GM12878 (cell line): ENCODE measurements at places on chromosomes 3 and 15.

GRCh38 chr3:110859993-110860392 is 211.6 kb upstream of the NECTIN3 start:
- no peak for DNase-seq
- H3K36me3 ChIP-seq = no peaks in the 10 kb centered on the region
- no peak overlapping the region for H3K27ac ChIP-seq
- H3K4me1 ChIP-seq = no peaks in the 10 kb centered on the region

GRCh38 chr3:69294014-69294766 is 91.7 kb downstream of the FRMD4B start:
- no peak for DNase-seq
- no peak overlapping the region for H3K4me3 ChIP-seq
- H3K36me3 ChIP-seq = no peaks in the 10 kb centered on the region
- no peaks in the 10 kb centered on the region for H3K27me3 ChIP-seq

DNA sequence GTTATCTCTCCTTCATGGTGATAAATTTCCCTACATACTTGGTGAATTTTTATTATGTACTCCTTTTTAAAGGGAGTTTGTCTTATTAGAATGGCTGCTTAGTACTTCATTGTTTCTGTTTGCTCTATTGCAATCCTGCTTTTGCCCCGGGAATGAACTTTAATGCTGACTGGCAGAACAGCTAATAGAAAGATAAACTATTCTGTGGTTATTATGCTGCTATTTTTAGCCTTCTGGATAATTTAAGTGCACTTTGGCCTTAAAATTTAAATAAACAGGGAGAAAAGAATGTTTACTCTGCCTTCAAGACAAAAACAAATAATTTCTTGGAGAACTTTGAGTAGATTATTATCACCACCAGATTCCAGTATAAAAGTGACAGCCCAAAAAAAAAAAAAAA is 413.8 kb upstream of the CCDC54 start:
- no peaks in the 10 kb centered on the region for H3K36me3 ChIP-seq
- H3K27me3 ChIP-seq = no peaks in the 10 kb centered on the region
- no peak overlapping the region for H3K27ac ChIP-seq
- H3K4me1 ChIP-seq = no peaks in the 10 kb centered on the region
- no peak overlapping the region for H3K4me3 ChIP-seq
- DNase-seq = no peak

DNA sequence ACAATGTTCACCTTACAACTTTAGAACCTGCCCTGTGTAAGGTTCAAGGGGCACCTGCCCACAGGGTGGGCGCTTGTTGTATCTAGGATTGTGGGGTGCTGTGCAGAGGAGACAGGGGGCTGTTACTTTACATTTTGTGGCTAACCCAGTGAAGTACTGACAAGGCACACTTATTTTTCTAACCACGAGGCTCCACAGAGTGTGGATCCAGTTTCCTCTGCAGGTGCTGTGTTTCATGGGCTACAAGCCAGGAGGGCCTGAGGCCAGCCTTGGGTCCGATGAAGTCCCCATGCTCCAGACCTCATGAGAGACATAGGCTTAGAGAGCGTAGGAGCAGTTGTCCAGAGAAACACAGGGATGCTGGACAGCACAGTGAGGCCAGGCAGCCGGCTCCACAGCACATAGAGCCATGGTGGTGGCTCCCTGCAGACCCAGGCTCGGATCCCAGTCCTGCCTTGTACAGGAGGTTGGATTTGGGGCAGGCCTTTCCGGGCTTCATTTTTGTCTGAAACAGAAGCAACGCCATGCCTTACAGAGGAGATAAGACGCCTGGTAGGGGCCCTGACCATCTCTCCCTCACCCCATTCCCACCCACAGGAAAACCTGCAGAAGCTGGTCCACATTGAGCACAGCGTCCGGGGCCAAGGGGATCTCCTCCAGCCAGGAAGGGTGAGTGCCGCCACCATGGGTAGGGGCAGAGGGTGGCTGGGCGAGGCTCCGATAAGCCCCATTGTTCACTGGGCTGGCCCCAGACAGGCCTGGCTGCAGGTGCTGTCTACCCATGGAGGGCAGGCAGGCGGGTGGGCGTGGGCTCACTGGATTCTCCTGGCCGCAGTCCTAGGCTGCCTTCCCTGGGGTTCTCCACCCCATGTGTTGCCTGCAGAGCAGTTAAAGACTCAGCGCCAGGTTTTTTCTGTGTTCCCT is 40.1 kb upstream of the NR2C2 start:
- H3K27ac ChIP-seq = no peak overlapping the region
- no peak for DNase-seq
- no peaks in the 10 kb centered on the region for H3K36me3 ChIP-seq
- no peaks in the 10 kb centered on the region for H3K4me1 ChIP-seq
- peaks cover 1% of the 10 kb centered on the region for H3K27me3 ChIP-seq

GRCh38 chr3:64082961-64083541 is 59.8 kb upstream of the PSMD6 start:
- no peak overlapping the region for H3K27ac ChIP-seq
- no peak for DNase-seq
- no peaks in the 10 kb centered on the region for H3K27me3 ChIP-seq
- no peaks in the 10 kb centered on the region for H3K36me3 ChIP-seq
- no peak overlapping the region for H3K4me3 ChIP-seq

DNA sequence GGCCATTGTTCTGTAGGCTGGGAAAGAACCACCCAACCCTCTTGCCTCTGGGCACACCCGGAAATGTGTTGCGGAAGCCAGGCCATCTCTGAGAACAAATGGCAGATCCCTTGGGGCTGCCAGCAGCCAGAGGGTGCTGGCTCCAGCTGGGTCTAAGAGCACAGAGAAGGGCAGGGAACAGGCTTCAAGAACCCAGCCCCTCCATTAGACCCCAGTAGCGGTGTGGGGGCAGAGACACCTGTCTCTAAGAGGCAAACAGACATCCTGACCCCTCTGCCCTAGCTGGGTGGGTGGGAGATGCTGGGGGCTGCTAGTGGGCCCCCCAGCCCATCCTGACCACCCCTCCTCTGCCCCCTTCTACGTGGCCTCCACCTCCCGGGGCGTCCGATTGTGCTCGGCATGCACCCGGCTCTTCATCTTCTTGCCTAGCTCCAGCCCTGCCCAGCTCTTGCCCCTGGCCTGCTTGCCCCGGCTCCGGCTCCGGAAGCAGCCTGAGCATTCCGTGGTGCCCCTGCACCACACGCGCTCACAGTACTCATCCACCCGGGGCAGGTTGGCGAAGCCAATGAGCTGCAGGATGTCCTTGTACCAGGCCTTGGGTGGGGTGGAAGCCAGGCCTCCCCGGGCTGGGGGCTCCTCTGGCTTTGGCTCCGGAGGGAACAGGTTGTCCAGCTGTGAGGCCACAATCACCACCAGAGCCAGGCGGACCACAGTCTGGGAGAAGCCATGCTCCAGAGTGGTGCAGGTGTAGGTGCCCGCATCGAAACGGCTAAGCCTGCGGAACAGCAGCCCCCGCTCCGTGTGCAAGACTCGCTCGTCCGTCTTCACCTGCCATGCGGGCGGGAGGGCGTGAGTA is 9.4 kb downstream of the SEMA3G start:
- H3K27ac ChIP-seq = no peak overlapping the region
- no peaks in the 10 kb centered on the region for H3K27me3 ChIP-seq
- no peak for DNase-seq
- H3K4me3 ChIP-seq = no peak overlapping the region
- H3K36me3 ChIP-seq = no peaks in the 10 kb centered on the region
- H3K4me1 ChIP-seq = no peaks in the 10 kb centered on the region

DNA sequence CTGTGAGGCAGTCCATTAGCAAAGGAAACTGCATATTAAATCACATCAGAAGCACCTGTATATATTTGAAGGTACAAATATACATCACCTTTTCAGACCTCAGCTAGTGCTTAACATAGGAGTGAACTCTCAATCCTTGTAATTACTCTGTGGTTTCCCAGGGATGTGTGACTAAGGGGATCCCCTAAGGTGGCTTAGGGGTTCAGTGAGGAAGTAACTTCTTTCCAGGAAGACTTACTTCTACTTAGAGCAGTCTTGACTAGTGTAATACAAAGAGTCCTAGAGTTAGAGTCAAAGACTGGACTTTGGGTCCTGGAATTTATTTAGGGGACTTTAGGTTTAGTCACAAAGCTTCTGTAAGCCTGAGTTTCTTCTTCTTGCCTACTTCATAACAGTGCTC is 8.7 kb upstream of the SUMF1 start:
- DNase-seq = no peak
- H3K4me3 ChIP-seq = no peak overlapping the region
- no peaks in the 10 kb centered on the region for H3K36me3 ChIP-seq

DNA sequence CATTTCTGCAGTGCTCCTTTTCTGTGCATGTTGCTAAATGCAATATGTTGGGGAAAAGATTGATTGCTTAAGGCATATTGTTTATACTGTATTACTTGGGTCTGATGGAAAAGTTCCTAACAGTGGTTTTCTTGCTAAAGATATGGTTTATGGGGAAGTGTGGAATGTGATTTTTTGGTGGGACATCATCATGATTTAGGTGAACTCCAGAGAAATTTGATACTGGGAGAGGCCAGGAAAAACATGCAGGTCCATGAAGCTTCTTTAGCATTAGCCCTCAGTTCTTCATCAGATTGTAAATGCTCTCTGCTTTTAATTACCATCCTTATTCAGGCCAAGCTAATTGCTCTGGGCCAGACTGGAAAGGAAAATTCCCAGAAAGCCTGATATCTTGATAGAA is 147.5 kb downstream of the LRTM1 start:
- H3K27ac ChIP-seq = no peak overlapping the region
- H3K27me3 ChIP-seq = no peaks in the 10 kb centered on the region; the same call in 1 of the 2 replicates
- DNase-seq = no peak
- H3K4me3 ChIP-seq = no peak overlapping the region
- H3K4me1 ChIP-seq = no peaks in the 10 kb centered on the region

GRCh38 chr3:173214576-173214975 is 73.5 kb upstream of the SPATA16 start:
- H3K27ac ChIP-seq = no peak overlapping the region
- DNase-seq = no peak
- no peaks in the 10 kb centered on the region for H3K27me3 ChIP-seq
- H3K4me1 ChIP-seq = no peaks in the 10 kb centered on the region

- H3K4me3 ChIP-seq = no peak overlapping the region
- no peak overlapping the region for H3K27ac ChIP-seq
- no peak for DNase-seq
Observed at GRCh38 chr15:80915472-80915871, 74.1 kb downstream of the MESD start.

DNA sequence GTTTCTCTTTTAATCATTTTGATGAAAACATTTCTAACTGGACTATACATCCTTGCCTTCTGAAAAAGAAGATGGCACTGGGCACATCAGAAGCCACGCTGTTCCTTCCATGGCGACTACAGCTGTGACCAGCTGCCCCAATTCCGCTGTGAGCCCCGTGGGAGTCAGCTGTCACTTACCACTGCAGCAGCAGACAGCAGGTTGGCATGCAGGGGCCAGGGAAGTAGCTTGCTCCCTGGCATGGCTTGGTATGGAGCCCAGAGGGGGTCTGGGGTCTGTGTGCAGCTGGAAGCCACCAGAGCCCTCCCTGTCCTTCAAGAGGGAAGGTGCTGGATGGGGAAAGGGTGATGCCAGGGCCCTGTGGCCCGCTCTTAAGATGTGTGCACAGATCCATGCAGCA is 4.5 kb upstream of the ZXDC start:
- H3K36me3 ChIP-seq = no peaks in the 10 kb centered on the region
- H3K27ac ChIP-seq = no peak overlapping the region

DNA sequence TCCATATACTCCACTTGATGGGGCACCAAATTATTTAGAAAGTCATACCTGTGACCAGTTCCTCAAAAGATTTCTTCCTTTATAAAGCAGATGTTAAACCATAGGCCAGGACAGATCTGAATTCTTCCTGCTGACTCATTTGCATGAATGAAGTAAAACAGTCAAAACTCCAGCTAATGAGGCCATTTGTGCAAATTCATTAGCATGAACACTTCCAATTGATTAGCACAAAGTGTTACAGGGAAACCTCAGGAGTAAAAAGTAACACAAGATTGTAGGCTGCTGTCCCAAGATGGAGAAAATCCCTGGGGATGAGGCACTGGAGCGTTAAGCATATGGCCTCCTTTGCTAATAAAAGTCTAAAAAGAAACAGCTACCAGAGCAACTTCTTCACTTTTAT is 149.8 kb downstream of the ZNF385D start:
- H3K4me1 ChIP-seq = no peaks in the 10 kb centered on the region
- no peak overlapping the region for H3K4me3 ChIP-seq
- no peak overlapping the region for H3K27ac ChIP-seq
- no peaks in the 10 kb centered on the region for H3K36me3 ChIP-seq

GRCh38 chr15:34984889-34985630 is 3.0 kb downstream of the ZNF770 start:
- no peak for DNase-seq
- peaks cover 10% of the 10 kb centered on the region for H3K4me1 ChIP-seq
- no peaks in the 10 kb centered on the region for H3K36me3 ChIP-seq
- peak overlapping the region; percentile 68 for H3K4me3 ChIP-seq
- H3K27ac ChIP-seq = no peak overlapping the region; the same call in 1 of the 2 replicates
- no peaks in the 10 kb centered on the region for H3K27me3 ChIP-seq

GRCh38 chr3:153379516-153379915 is 217.5 kb downstream of the RAP2B start:
- no peak overlapping the region for H3K27ac ChIP-seq
- no peak overlapping the region for H3K4me3 ChIP-seq
- no peaks in the 10 kb centered on the region for H3K36me3 ChIP-seq
- no peaks in the 10 kb centered on the region for H3K4me1 ChIP-seq

GRCh38 chr3:173399044-173399443 is 1.5 kb downstream of the NLGN1 start:
- H3K36me3 ChIP-seq = no peaks in the 10 kb centered on the region
- peaks cover 5% of the 10 kb centered on the region; the same call in 1 of the 2 replicates for H3K27me3 ChIP-seq
- DNase-seq = no peak
- no peak overlapping the region for H3K4me3 ChIP-seq

DNA sequence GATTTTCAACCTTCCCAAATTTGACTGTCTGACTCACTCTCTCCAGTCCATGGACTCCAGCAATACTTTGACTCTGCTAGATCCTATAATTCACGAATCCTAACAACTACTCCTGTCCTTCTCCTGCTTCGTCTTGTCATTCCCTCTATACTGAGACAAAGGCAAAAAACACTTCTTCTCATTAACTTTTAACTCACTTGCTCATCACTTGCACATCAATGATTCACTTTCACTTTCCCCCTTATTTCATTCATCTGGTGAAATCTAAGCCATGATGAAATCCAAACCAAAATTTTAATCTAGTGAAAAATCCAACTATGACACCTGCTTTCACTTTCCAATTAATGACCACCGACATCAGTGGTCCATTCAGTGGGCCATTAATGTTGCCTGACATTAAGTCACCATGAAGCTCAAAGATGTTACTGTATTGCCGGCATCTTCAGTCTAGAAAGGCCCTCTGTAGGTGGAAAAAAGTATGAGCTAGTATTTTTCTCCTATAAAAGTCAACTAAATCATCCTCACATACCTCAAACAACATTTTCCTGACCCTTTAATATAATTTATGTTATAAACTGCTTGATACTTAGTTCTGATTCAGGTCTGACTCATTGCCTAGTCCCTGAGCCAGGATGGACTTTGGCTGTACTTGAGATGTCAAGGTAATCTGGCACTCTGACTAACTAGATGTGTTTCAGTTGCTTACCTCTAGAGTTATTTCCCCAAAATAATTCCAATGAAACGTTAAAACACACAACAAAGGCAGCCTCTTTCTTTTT is 158.6 kb downstream of the CNTN6 start:
- no peaks in the 10 kb centered on the region for H3K36me3 ChIP-seq
- no peak overlapping the region for H3K4me3 ChIP-seq
- no peak overlapping the region for H3K27ac ChIP-seq
- no peak for DNase-seq
- no peaks in the 10 kb centered on the region for H3K27me3 ChIP-seq
